A549 (cell line): ENCODE measurements at places on chromosomes 1 and 21.

GRCh38 chr1:16903054-16903453 lies 7.3 kb downstream of the RNU1-2 start:
- peak; percentile 28 for DNase-seq

- DNase-seq = peak; percentile 71
These were observed 8.3 kb downstream of the IL24 start for GRCh38 chr1:206905295-206906164.

- DNase-seq = no peak
These were observed 158.1 kb downstream of the RUNX1 start for GRCh38 chr21:34890724-34891612.

DNA sequence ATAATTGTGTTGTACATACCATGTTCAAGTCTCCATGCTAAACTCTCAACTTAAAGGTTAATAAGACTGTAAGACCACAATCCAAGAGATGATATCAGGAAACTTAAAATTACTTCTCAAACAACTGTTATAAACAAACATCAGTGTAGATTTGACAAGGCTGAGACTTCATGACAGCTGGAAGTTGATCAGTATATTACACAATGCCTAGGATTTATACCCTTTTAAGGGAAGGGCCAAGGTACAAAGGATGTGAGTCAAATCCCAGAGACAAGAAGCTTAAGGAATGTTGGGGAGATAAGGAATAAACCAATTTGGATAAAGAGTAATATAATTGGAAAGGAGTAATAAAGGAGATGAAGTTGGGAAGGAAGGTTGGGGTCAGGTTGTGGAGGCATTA lies 98.8 kb downstream of the LBR start:
- no peak for DNase-seq

GRCh38 chr1:199152676-199153075 lies 513.8 kb downstream of the PTPRC start:
- no peak for DNase-seq

GRCh38 chr1:39266269-39266668 lies 61.8 kb downstream of the MACF1 start:
- DNase-seq = peak; percentile 15

GRCh38 chr21:45267390-45267760 lies 20.3 kb downstream of the POFUT2 start:
- DNase-seq = no peak
